ENCODE measurements at places on chromosomes 7 and 10.

GRCh38 chr10:119777686-119778085, 51.8 kb downstream of the INPP5F start:
- DNase-seq, result no peak

GRCh38 chr7:71009636-71010035, 122.3 kb upstream of the GALNT17 start:
- no peak for DNase-seq

DNA sequence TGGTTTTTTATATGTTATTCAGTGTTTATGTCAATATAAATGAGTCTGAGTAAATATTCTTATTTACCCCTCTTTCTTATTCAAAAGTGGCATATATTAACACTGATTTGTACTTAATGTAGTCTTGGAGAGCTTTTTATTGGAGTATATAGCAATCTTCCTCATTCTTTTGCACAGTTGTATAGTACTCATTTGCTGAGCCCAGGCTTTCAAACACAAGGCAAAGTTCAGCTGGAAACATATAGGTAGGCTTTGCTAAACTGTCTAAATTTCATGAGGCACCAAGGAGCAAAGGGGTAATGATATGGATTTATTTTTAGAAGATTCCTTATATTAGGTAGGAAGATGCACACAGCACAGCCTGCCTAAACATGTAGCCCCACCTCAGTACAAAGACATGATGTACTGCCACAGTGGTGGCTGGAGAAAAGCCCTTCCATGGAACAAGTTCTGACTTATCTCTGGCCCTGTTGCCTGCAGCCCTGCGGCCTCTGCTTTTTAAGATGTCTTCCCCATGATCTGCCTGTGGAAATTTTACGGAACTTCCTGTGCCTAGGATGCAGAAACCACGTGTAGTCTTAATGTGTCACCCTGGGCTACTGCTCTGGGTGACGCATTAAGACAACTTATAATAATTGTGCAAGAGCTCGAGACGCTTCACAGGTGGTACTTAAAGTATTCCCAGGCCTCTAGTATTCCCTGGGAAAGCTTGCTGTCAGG, 9.6 kb upstream of the PDCD4 start:
- DNase-seq, result no peak

DNA sequence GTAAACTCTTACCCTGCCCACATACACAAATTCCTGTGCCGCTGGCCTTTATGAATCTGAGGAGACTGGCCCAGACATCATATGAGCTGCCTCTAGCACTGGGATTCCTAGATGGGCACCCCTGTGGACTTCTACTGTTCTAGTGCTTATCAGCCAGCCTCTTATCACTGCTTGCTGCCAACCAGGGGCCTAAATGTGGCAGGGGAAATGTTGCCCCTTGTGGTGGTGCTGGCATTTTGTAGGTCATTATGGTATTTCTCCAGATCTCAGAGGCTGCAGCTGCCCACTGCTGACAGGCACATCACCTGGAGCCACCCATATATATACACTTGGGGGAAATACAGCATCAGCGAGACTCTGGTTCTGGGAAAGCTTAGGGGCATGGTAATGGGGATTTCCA, 5.4 kb downstream of the SFR1 start:
- no peak for DNase-seq

GRCh38 chr10:112963835-112964234, 13.8 kb downstream of the TCF7L2 start:
- no peak for DNase-seq

DNA sequence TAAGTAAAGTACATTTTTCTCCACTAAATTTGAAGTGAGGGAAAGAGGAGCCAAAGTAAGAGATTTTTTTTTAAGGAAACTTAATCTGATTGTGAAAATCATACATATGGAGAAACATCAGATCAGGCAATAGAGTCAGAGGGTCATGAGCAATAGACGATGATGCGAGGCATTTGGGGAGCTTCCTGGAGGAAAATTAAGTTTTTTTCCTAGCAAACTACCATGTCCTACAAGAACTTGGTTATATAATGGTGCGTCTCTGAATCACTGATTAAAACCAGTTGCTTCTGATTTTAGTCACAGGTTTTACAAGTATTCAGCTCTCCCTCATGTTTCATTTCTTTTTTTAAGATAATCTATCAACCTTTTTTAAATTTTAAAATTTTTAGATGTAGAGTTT, 52.1 kb upstream of the MTURN start:
- no peak for DNase-seq

- peak; percentile 47 for DNase-seq
Observed at GRCh38 chr10:92239600-92240288, 51.1 kb downstream of the CPEB3 start.

DNA sequence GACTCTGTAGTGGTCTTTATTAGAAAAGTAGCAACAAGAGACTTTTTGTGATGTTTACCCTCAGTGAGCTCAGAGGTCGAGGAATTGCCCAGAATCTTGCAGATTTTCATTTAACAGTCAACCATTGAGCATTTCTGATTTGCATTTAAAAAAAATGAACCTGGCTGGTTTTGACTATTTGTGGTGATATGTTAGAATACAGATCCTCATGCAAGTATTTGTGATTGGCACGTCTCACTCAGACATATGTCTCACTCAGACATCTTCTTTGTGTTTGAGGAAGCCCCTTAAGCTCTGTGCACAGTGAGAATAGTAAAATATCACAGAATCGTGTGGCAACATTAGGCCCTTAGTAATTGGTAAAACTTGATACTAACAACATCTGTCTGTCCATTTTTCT, 113.2 kb downstream of the SND1 start:
- no peak for DNase-seq

DNA sequence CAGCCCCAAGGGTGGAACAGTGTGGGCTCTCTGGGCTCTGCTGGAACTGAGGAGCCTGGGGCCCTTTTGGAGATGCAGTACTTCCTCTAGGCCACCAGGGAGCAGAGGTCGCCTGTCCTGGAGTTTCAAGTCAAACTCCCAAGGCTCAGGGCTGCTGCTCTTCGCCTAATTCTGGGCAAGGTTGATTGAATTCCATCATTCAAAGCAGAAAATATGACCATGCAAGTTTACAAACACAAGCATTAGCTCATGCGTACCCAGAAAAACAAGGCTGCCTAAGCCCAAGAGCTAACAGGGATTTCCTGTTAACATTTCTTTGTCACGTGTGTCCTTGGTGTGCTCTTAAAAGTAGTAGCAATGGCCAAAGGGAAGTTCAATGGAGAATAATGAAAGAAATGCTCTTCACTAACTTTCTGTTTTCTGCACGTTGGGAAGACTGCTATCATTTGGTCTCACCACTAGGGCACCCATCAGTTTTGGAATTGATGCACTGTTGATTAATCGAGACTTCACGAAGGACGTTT, 20.1 kb downstream of the LDB3 start:
- DNase-seq, result peak; percentile 62

DNA sequence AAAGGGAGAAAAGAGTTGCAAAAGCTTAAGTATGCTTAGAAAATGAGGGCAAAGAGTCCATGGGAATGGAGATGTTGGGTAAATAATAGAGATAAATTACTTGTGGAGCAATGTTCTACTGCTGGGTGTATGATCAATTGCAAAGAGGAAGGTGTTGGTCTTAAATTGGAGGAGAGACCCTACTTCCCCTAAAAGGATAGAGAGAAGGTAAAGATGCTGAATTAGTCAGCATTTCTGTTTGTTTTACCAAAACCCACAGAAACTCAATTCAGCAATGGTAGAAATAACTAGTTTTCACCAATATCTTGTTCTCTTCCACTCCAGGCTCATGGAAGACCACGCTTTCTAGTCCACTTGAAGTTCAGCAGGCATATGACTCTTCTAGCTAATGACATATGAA, 32.1 kb downstream of the ASB4 start:
- no peak for DNase-seq

GRCh38 chr7:16404636-16405035, 16.7 kb downstream of the CRPPA start:
- no peak for DNase-seq

- DNase-seq, result no peak
Observed at GRCh38 chr10:75203724-75204123, 6.9 kb upstream of the VDAC2 start.

GRCh38 chr10:23826421-23826820, 382.5 kb upstream of the KIAA1217 start:
- peak; percentile 22 for DNase-seq

DNA sequence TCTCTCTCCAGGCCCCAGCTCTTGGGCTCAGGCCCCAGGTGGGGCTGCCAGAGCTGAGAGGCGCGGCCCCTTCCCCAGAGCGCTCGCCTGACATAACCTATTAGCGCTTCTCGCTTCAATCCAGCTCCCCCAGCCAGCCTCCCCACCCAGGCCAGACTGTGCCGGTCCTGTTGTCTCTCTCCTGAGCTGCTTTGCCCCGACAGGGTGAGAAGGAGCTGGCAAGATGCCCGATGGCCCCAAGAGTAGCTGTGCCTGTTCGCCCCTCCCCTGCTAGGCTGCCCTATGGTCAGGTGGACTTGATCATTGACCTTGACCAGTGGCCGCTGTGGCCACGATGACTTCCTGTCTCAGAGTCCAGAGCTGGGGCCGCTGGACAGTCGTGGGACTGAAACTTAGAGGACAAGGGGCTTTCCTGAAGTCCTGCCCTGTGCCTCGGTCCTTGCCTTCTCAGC, 9.1 kb downstream of the TMEM270 start:
- DNase-seq, result no peak

GRCh38 chr7:80629023-80629422, 9.4 kb upstream of the CD36 start:
- DNase-seq, result no peak

DNA sequence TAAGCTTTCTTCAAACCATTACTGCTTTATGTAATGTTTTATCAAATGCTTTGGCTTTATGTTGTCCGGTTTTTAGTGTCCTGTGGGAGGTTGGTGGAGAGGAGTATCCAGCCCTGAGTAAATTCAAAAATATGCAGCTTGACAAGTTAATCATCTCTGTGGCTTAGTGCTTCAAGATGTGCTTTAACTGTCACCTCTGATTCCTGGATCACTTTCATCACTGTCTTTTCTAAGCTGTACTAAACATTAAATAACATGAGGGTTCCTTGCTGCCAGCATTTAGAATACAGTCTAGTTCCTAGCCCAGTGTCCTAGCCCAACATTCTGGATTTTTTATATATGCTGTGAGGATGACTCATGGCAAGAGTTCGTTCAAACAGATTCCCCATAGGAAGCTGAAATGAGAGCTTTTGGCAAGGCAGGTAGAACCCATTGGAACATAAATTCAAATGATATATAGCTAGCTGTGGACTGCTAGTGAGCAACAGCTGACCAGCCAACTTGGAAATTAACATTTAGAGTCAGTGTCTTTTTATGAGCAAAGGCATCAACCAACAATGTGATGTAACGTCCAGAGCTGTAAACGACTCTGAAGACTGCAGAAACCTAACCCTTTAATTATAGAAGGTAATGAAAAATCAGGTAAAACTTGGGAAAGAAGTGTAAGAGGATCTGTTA, 80.6 kb upstream of the OIT3 start:
- DNase-seq, result no peak

DNA sequence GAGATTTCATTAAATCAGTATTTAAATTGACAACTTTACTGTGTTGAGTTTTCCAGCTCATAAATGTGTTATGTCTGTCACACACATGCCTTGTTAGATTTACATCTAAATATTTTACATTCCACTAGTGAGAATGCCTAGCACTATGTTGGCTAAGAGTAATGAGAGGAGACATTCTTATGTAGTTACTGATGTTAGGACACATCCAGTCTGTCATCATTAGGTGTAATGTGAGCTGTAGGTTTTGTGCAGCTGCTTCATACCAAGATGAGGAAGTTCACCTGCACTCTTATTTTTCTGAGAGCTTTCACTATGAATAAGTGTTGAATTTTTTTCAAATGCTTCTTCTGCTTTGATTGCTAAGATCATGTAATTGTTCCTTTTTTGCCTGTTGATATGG, 218.0 kb upstream of the IGFBP3 start:
- DNase-seq, result no peak

Data from activated naive CD4-positive, alpha-beta T cell treated with anti-CD3 and anti-CD28 coated beads, Interleukin-2, amount 10 ng/mL, durations not matched to agents 7 days and 5 days (primary cell).